ENCODE measurements at places on chromosomes 13 and 19.

DNA sequence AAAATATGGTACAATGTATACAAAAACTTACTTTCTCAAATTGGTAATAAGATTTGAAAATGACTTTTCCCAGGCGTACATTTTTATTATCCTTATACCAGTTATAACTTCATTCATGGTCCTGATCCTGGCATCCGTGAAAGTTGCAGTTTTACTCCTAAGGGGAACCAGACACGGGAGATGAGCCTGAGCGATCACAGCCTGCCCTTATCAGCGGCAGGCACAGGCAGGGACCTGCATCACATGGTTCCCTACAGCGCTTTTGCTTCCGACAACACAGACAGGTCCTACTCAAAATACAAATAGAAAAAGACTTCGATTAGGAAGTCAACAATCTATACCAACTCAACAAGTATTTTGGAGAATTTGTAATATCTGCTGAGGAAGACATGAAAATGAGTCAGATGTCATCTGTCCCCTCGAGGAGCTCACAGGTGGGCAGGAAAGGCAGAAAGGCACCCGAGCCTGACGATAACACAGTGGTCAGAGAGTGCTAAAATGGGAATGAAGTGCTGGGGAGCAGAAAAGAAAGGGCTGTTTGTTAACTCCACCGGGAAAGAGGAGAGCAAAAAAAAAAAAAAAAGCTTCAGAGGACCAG is 93.4 kb downstream of the ABCC4 start:
- no peak for DNase-seq

- DNase-seq, result no peak
These were observed 18.7 kb downstream of the LSM4 start for GRCh38 chr19:18304208-18304457.

GRCh38 chr13:59533561-59534555 is 629.9 kb downstream of the DIAPH3 start:
- DNase-seq, result no peak

DNA sequence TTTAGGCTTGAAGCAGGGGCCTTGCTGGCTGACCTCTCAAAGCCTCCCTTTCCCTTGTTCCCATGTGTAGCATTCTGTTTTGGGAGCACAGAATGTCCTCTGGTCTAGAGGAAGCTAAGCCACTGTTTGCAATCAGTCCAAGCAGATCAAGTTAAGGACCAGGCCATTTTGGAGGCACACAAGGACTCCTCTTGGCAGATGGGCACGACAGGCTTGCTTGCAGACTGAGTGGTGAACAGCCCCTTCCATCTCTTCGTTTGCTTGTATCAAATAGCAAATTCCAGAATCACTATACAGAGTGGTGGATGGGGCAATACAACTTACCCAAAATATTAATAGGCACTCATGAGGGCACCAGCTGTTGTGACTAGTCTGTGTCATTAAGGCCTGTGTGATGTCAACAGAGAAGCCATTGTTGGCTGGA is 215.5 kb upstream of the SERP2 start:
- DNase-seq, result no peak

DNA sequence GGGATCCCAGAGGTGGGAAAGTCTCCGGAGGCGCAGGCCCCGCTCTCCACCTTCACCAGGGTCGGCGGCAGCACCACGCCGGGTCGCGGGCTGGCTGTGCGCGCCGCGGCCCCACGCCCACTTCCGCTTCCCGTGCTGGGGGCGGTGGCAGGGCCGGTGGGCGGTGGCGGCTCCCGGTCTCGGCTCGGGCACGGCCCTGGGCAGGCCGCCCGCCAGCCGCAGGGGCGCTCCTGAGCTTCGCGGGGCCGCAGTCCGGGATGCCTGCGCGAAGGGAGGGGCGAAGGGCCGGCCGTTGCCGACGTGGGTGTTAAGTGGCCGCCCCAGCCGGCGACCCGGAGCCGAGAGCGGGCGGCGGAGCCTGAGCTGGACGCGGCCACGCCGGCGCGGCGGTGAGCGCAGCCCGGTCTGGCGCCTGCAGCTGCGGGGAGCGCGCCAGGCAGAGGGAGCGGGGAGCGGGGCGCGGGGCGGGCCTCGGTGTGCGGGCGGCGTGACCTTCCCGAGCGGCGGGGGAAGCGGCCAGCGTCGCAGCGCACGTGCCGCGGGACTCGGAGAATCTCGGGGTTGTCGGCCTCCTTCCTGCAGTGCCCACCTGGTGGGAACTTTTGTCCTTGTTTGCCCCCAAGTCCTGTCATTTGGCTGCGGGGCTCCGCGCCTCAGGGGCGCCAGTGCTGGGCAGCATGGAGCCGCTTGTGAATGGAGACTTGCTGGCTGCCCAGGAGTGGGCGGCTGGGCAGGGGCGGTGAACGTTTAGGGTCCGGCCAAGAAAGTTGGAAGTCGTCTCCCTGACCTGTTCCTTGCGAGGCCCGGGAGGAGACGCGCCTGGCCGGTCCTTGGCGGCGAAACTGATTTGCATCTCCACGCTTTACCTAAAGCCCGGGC is at the start of gene SLC25A15:
Gene SLC25A15 (plus strand): TSS at position 337 of the 879 bp plus-strand sequence. CDS start 3,616 bp downstream, outside the sequence.
- DNase-seq, result peak; percentile 94

DNA sequence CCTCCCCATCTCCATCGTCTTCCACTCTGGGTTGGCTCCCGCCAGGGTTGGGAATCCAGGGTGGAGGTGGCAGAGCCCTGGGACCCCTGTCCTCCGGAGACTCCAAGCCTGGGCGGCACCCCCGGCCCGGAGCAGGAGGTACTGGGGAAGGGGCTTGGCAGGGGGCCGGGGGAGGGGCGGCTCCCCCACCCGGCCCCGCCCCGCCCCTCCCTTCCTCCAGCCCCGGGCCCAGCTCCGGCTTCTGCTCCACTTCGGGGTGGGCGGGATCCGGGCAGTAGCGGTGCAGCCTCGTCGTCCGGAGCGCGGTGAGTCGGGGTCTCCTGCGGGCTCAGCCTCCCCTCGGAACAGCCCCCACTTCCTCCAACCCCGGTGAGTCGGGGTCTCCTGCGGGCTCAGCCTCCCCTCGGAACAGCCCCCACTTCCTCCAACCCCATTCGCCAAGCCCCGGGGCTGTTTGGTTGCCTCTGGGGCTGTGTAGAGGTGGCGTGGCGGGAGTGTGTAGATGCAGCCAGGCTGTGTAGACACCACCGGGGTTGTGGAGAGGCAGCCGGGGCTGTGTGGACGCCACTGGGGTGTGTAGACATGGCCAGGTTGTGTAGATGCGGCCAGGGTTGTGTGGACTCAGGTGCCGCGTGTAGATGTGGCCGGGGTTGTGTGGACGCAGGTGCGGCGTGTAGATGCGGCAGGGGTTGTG is at the start of gene TMPRSS9:
Gene TMPRSS9 (plus strand): TSS at position 274 of the 694 bp plus-strand sequence. CDS start 29,521 bp downstream, outside the sequence.
- no peak for DNase-seq

- DNase-seq, result no peak
These were observed 56.1 kb downstream of the MRPL57 start for GRCh38 chr13:21232599-21232998.

GRCh38 chr19:17073869-17074633 is 1.2 kb downstream of the HAUS8 start:
- no peak for DNase-seq

GRCh38 chr19:1579222-1579621 is 11.1 kb upstream of the MEX3D start:
- no peak for DNase-seq

DNA sequence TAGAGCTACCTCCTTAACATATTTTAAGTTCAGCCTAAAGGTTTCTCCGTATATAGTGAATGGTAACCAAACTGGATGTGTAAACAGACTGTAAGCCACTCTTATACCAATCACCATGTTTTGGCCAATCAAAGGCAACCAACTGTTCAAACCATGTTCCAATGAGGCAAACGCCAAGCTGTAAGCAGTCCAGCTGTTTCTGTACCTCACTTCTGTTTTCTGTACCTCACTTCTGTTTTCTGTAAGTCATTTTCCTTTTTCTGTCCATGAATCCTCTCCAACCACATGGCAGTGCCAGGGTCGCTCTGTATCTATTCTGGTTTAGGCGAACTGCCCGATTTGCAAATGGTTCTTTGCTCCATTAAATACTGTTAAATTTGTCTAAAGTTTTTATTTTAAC is 24.4 kb downstream of the COMMD6 start:
- no peak for DNase-seq

- no peak for DNase-seq
These were observed 20.6 kb downstream of the PEPD start for GRCh38 chr19:33500991-33501390.

GRCh38 chr13:38590230-38590629 is 96.6 kb upstream of the FREM2 start:
- no peak for DNase-seq

- no peak for DNase-seq
These were observed 5.1 kb downstream of the UBAC2 start for GRCh38 chr13:99205621-99206220.

DNA sequence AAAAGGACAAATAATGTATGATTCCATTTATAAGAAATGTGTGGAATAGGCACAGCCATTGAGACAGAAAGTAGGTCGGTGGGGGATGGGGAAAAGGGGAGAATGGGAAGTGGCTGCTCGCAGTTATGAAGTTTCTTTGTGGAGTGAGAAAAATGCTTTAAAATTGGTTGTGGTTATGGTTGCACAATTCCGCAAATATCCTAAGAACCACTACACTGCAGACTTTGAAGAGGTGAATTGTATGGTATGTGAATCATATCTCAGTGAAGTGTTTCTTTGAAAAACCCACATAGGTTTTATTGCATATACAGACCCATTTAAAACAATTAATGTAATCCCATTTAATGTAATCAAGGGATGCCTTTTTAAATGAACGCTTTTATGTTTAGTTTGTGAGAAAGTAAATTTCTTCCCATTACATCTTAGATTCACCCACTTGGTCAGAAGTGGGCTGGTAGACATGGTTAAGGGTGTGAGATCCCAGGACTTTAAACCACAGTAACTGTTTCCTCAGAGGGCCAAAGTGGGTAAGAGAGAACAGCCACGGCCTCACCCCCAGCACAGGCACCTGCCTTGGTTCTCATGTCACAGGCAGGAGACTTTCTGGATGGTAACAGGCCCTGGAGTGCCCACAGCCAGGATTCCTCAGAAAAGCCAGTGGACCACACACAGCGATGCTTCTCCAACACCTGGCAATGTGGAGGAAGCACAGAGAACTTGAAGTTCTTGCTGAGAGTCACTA is 119.3 kb upstream of the GJB6 start:
- DNase-seq, result no peak

- no peak for DNase-seq
These were observed at the start of gene SERTM1 for GRCh38 chr13:36673838-36674326. TSS of gene SERTM1 (plus strand) at chr13:36674020. CDS start at chr13:36695079, 21,059 bp downstream.

DNA sequence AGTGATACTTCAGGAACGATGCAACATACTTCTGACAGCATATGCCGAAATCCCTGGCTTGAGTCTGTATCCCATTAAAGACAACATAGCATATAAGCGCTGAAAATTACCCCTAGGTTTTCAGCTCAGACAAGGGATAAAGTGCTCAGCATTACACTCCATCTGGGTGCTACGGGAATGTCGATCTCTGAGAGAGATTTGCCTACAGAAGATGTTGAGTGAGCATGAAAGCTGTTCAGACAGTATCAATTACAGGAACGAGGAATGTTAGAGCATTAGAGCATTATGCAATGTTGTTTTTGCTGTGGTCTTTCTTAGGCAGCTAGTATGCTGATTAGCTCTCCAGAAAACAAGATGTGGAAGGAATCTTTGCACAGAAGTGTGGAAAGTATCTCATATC is 484.5 kb downstream of the LIG4 start:
- DNase-seq, result no peak

GRCh38 chr13:31119526-31119925 is 42.2 kb downstream of the HSPH1 start:
- no peak for DNase-seq

DNA sequence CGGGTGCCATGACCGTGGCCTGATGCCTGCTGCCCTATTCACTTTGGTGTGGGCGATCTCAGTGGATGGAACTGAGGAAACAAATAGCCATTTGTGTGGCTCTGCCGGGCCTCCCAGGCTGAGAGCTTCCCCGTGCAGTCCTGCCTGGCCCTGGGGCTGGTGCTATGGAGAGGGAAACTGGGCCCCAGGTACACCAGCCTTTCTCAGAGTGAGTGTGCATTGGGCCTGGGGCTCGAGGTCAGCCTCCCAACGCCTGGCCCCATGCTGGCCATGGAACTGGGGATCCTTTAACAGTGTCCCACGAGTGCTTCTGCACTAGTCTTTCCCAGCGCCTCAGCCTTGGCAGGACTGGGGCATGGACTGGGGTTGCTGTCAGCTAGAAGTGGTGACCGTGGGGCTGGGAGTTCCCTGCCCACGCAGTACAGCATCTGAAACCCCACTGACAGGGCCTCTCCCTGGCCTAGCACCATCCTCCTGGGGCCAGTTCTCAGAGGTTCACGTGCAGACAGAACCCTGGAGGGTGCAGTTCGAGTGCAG is 10.5 kb downstream of the PLEKHF1 start:
- DNase-seq, result no peak

DNA sequence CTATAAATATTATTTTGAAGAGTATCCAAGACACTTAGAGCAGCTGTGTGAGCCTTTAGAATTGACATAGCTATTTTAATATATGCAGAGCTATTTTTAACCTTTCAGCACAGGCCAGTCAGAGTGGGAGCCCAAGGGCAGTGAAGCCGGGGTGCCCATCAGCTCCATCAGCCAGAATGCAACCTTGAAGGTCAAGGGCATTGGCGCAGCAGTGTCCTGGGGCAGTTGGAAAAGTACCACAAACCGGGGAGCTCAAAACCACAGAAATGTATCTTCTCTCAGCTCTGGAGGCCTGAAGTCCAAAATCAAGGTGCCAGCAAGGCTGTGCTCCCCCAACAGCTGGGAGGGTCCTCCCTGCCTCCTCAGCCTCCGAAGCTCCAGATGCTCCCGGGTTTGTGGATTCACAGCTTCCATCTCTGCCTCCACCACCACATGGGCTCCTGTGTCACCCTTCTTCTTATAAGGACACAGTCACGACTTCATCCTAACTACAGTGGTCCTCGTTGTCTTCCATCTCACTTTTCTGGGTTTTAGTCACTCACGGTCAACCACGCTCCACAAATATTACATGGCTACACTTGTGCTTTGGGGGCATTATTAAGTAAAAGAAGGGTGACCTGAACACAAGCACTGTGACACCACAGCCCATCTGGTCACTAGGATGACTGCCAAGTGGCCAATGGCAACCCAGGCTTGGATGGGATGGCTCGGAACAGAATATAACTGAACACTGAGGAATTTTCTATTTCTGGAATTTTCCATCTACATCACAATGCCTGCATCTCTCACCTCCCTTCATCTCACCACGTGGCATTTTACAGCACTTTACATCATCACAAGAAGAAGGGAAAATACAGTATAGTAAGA is 15.9 kb upstream of the GAS6 start:
- DNase-seq, result no peak
